ENCODE measurements at places on chromosomes 6 and 20.

DNA sequence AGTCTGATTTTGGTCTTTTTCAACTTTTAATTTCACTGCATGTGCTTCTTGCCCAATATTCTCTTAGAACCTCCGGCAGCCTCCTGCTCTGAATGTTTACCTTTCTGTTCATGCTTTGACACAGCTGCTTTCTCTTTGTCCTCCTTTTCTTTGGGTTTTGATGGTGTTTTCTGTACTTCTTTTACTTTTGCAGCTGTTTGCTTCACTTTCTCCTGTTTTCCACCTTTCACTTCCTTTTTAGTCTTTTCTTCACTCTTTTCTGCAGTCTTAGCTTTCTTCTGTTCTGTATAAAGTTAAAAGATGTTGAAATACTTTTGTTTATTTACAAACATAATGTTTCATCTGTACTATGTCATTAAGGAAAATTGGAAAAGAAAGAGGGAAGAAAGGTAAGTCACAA lies 133.1 kb downstream of the TRDN start:
- no peak for DNase-seq

GRCh38 chr20:37411408-37412219 lies 65.7 kb downstream of the SRC start:
- no peak for DNase-seq

DNA sequence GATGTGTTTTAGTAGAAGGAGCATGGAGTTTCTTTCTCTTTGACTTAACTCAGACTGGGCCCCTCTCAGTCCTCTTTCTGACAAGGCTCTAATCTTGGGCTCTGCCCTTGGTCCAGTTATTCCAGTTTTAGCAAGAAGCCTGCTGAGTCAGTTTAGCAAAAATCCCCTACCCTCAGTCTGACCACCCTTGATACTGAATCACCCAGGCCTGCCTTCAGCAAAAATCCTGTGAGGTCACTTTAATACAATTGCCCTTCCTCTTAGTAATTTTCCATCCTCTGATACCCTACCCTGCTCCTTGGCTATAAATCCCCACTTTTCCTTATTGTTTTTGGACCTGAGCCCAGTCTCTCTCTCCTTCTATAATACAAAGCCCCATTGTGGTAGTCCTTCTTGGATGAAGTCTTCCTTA lies 326.7 kb upstream of the NOX3 start:
- DNase-seq: no peak

GRCh38 chr6:153698001-153698400 lies 341.0 kb upstream of the OPRM1 start:
- DNase-seq: no peak

- no peak for DNase-seq
Observed at GRCh38 chr6:38640216-38640909, 634 bp upstream of the BTBD9 start.

DNA sequence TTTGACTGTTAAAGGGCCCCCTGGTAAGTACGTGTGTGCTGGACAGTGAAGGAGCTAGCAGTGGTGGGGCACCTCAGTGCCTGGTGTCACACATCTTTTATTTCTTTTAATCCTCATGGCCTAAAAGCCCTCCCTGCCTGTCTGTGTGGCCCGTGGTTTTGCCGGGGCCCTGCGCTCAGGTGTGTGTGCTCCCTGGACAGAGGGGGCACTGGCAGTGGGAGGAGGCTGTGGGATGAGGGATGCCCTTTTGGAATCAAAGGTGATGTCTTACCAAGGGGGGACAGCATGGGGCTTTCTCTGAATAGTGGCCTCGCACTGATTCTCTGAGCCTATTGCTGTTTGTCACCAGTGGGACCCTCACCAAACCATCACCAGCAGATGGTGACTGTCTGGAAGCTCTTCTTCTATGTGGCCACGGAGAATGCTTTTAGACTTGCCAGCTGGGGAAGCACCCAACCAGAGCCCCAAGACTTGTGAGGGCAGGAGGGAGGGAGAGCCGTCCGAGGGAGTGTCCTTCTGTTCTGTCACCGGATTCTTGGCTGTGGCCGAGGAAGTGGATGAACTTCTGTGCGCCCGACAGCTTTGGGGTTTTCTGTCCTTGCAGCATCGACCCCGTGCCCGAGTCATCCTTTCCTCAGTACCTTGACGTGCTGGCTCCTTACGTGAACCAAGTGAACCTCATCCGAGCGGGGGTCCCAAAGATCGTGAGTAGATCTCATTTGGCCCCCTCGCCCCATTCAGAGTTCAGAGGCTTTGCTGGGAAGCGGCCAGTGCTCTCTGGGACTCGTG lies 18.1 kb downstream of the PNLDC1 start:
- DNase-seq: no peak

GRCh38 chr6:37242429-37243052 lies 15.0 kb upstream of the TBC1D22B start:
- no peak for DNase-seq

GRCh38 chr6:109074133-109074415 lies 20.6 kb downstream of the SESN1 start:
- DNase-seq: no peak

GRCh38 chr6:112432853-112433252 lies 85.7 kb downstream of the RFPL4B start:
- no peak for DNase-seq

DNA sequence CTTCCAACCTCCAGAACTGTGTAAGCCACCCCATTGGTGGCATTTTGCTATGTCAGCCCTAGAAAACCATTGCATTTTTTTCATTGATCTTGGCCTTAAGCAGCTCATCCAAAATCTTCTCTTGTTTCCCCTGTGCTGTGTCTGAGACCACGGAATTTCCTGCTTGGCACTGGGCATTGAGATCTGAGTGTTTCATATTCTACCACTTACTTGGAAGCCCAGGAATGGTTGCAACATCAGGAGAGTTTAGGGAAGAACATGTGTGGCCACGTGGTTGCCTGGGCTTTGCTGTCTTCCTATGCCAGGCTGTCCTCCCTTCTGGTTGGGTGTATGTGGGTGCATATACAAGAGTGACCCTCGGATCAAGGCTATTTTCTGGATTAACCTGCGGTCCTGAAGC lies 139.3 kb upstream of the PMEPA1 start:
- DNase-seq: no peak

GRCh38 chr6:30741063-30741779 lies 1.3 kb downstream of the FLOT1 start:
- no peak for DNase-seq

DNA sequence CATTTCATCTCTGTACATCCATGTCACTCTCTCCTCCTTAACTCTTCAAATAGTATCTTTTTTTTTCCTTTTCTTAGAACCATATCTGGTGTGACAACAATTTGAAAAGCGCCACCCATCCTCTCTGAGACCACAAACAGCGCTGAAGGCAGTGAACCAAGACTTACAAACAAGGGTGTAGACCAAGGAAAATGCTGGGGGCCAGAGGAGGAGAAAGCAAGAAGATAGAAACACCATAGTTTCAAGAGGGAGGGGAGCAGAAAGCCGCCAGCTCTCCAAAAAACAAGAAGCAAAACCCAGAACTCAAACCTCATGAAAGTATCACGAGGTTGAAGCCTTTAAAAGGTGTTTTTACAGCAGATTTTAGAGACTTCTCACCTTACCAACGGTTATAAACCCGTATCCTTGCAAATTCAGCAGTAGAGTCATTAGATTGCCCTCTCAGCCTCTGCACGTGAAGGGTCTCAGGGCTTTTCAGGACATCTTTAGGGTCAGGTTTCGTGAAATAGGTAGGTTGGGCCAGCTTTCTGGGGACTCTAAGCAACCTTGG lies 13.3 kb upstream of the RIPOR2 start:
- DNase-seq: no peak

- no peak for DNase-seq
Observed at GRCh38 chr20:57370316-57370715, 19.3 kb downstream of the RAE1 start.

DNA sequence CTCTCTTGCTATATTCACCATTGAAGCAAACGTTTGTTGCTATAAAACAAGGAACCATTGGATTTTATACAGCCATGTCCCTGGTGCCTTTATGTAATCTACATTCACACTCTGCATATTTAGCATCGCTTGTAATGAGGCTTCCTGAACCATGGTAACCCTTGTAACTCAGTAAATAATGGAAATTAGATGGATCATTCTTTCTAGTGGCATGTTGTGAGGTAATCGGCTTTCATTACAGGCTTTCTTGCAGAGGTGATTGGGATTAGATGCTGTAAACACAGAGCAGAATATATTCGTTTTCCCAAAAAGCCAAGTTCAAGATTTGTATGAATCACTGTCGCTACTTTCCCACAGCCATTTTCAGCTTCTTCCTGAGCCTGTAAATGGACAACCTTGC lies 36.1 kb downstream of the SMPDL3A start:
- no peak for DNase-seq

DNA sequence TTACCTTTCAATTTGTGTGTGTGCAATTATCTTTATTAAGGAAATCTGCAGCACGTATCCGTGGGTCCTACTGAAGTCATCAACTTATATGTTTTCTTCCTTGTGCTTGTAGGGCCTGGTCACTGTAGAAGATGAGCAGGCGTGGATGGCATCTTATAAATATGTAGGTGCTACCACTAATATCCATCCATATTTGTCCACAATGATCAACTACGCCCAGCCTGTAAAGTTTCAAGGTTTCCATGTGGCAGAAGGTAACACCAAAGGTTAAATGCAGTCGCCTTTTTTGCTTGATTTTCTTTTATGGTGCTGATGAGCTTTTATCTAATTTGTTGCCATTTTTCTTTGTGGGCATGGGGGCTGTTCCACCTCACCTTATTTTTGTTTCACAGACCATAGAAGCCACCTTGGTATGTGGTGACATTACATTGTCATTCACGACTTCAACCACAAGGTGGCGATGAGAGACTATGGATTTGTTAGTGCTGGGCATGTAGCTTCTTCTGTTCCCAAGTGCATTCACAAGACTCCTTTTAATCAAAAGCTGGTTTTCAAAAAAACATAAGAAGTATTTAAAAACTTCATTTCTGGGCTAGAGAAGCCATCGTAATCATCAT lies 106.5 kb upstream of the LAMP5 start:
- DNase-seq: peak; percentile 8

GRCh38 chr6:52507557-52508260 lies 69.2 kb downstream of the TRAM2 start:
- no peak for DNase-seq

- DNase-seq: no peak
Observed at GRCh38 chr20:60422848-60423247, 464.6 kb downstream of the CDH26 start.

- no peak for DNase-seq
Observed at GRCh38 chr20:50191065-50191543, 474 bp downstream of the CEBPB start.

- DNase-seq: no peak
Observed at GRCh38 chr20:39111359-39112177, 149.4 kb downstream of the DHX35 start.

- no peak for DNase-seq
Observed at GRCh38 chr20:16477632-16478031, 95.6 kb downstream of the KIF16B start.

DNA sequence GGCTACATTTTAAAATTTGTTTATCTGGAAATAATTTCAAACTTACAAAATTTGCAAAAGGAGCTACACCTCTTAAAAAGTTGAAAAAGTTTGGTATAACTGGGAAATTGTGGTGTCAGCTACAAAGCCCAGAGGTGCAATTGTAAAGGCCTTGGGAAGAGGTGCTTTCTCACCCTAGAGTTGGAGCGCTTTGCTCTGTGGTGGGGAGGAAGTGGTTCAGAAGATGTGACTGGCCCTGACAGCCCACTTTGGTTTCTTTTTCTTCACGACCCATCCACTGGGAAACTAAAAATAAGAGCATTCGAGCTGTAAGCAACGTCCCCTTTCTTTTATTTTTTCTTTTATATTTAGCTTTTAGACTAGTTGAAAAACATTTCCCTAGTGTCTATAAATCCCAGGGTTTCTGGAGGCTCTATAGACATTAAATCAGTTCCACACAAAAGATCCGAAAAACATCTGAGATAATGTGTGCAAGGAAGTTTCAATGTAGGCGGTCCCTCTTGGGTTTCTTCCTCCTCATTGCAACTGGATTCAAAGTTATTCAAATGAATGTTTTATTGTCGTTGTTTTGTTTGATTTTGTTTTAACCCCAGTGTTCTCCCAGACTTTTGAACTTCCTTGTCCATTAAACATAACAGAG lies 397.8 kb downstream of the KIF16B start:
- DNase-seq: no peak

DNA sequence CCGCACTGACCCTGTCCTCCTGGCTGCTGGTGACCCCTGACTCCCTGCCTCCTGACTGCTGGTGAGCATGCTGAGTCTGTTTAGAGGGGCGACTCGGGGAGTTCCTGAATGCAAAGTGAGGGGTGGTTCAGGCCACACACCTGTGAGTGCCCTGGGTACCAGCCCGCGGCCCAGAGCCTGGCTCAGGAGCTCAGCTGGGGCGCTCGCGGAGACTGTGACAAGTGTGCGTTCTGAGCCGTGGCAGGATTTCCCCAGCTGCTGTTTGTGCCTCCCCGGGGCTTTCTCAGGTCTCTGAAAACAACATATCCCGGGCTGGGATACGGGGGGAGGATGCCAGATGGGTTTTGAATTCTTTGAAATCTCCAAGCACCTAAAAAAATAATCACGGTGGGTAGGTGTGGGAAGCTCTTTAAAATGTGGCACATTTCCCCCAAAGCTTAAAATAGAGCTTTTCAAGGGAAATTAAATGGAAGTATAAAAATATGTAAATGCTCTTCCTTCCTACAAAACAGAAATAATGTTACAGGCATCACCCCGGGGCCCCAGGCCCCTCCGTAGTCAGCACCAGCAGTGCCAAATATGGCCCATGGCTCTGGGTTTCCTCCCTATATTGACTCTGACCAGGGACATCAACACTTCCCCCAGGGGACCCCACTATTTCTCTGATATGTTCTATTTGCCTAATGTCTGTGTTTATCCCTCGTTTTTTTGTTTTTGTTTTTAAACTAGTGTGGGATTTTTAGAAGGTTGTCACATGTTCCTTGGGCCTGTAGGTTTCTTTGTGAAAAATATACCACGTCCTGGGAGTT lies 49.9 kb upstream of the TAGAP start:
- no peak for DNase-seq

DNA sequence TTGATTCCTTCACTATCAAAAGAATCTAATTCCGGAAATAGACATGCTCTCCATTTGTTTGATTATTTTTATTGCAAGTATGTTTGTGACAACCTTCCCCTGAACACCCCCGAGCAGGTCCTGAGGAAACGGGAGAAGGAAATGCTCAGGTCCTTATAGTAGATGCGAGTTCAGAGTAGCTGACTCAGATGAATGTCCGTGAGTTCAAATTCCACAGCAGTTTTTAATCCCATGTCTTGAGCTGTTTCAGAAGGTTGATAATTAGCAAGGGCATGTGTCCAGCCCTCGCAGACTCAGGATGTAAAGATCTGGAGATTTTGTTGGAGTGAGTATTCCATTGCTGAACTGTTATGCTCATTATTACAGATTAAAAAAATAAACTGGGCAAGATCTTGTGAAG lies 169.3 kb downstream of the BCAS1 start:
- no peak for DNase-seq

DNA sequence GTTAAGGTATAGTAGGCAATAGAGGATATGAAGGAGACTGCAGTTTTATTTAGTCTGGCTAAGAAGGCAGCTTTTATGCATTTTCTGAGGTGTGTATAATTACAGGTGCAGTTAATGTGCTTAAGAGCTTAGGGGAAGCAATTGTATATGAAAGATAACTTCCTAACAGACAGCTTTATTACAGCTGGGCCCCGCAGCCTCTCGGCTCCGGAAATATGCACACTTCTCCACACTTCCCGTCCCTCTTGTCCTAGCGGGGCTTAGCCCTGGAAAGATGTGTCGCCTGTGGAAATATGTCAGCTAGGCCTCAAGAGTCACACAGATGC lies 178.4 kb upstream of the ARID1B start:
- no peak for DNase-seq

GRCh38 chr20:7189231-7189630 lies 421.7 kb downstream of the BMP2 start:
- no peak for DNase-seq

GRCh38 chr6:45587229-45588060 lies 209.7 kb upstream of the SUPT3H start:
- no peak for DNase-seq

- no peak for DNase-seq
Observed at GRCh38 chr20:33846291-33846935, 35.3 kb downstream of the CHMP4B start.

All from caudate nucleus (tissue), 63 donors.